ENCODE measurements at places on chromosomes 12 and 14.

- no peak for DNase-seq
These were observed 9.8 kb downstream of the IFFO1 start for GRCh38 chr12:6546016-6546415.

DNA sequence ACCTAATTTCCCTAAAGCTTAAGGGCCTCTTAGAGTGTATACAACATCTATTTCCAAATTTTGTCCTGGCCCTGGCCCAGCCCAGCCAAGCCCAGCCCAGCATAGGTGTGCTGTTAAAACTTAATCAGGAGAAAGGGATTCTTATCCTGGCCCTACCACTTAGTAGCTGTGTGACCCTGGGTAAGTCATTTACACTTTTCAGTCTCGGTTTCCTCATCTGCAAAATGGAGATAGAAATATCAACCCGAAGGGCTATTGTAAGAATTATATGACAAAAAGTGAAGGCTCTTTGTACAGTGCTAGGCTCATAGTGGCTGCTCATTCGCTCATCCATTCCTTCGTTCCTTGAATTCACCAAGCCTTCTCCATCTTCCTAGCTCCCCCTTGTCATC is 442 bp downstream of the ERG28 start:
- DNase-seq = no peak

DNA sequence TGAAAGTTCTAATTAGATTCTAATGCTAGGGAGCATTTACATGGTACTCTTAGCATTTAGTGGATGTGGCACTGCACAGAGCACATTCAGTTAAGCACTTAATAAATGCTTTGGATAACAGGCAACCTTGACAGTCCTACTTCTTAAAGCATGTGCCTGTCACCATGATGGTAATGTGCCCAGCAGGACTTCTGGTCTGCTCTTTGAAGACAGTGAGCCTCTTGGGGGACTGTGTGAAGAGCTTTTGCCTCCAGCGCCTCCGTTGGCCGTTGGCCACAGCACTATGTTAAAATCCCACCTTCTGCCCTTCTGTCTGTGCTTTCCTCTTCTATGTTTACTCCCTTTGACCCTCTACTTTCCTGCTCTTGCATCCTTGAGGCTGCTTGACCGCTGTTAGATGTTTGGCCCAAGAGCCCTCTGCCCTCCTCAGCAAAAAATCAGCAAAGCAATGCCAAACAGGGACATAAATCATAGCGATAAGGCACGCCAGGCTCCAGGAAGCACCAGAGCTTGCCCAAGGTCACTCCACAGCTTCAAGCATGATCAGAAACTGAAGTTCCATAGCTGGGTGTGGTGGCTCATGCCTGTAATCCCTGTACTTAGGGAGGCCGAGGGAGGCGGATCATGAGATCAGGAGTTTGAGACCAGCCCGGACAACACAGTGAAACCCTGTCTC is 8.3 kb downstream of the CDKL1 start:
- DNase-seq = no peak

- DNase-seq = no peak
These were observed 6.9 kb downstream of the ANAPC5 start for GRCh38 chr12:121345151-121345815.

DNA sequence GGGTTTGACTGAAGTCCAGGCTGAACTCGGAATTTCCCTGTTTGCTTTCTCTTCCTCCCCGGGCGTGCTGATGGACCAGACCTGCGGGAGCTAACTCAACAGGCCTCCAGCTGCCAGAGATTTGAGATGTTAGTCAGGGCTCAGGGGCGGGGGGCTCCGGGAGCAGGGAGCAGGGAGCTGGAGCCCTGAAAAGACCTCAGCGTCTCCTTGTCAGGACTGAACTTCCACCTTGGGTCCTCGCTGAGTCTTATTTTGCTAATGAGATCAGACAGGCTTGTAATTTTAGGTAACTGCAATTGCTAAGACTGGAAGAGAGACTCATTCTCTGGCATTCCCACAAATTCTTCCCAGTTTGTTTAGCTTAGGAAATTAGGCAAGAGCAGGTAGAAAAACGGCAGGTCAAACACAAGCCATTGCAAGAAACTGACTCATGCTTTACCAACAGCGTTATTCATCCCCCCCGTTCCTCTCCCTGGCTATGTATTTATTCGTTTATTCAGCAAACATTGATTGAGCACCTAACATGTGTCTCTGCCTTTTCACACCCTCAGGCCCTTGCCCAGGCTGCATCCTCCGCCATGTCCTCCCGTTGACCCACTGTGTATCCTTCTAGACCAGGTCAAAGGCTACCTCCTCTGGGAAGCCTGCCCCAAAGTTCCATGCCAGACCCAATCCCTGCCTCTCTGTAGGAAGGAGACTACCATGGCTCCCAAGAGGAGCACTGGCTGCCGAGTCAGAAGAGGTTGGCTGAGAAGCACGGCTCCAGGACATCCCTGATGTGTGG is 80.4 kb upstream of the DIO3 start:
- no peak for DNase-seq

GRCh38 chr14:61140271-61140670 is 140.9 kb downstream of the TMEM30B start:
- no peak for DNase-seq

GRCh38 chr14:65877624-65878023 is 465.1 kb downstream of the FUT8 start:
- DNase-seq = no peak

Data from NCI-H2081 (cell line).